ENCODE measurements at places on chromosomes 1 and 21. TPM values are rescaled to one million over a fixed set of nuclear protein-coding genes. Genes with fewer than 3 reads are reported as not detected.

- no peak overlapping the region for H3K27ac ChIP-seq
- no peaks in the 10 kb centered on the region for H3K27me3 ChIP-seq
- no peak for DNase-seq
- no peaks in the 10 kb centered on the region for H3K36me3 ChIP-seq
Observed at GRCh38 chr1:208559597-208560329, 315.6 kb upstream of the PLXNA2 start.

- no peak for DNase-seq
- no peaks in the 10 kb centered on the region for H3K27me3 ChIP-seq
- H3K27ac ChIP-seq = no peak overlapping the region
- H3K36me3 ChIP-seq = no peaks in the 10 kb centered on the region
- H3K4me1 ChIP-seq = peaks cover 13% of the 10 kb centered on the region
- H3K4me3 ChIP-seq = no peak overlapping the region
Observed at GRCh38 chr21:35294231-35294898, 245.3 kb upstream of the RUNX1 start.

The S100A7A gene
- total RNA-seq = not detected

The TNFRSF8 gene
- total RNA-seq = 1.3 TPM

DNA sequence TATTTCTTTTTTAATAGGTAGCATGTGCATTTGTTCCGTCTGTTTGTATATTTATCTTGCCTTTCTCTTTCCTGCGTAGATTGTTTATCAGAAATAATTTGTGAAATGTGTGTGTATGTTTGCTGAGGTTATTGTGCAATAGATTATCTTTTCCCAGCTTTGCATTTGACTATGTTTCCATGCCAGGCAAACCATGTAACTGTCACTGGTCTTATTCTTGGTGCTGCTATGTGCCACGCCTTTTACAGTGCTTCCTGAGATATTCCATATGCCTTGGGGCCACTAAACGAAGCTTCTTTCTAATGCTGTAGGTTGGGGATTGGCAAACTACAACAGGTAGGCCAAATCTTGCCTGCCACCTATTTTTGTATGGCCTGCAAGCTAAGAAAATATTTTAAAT lies 598.8 kb downstream of the PLPP3 start:
- no peaks in the 10 kb centered on the region for H3K4me1 ChIP-seq
- H3K36me3 ChIP-seq = no peaks in the 10 kb centered on the region
- H3K4me3 ChIP-seq = no peak overlapping the region
- no peaks in the 10 kb centered on the region for H3K27me3 ChIP-seq

DNA sequence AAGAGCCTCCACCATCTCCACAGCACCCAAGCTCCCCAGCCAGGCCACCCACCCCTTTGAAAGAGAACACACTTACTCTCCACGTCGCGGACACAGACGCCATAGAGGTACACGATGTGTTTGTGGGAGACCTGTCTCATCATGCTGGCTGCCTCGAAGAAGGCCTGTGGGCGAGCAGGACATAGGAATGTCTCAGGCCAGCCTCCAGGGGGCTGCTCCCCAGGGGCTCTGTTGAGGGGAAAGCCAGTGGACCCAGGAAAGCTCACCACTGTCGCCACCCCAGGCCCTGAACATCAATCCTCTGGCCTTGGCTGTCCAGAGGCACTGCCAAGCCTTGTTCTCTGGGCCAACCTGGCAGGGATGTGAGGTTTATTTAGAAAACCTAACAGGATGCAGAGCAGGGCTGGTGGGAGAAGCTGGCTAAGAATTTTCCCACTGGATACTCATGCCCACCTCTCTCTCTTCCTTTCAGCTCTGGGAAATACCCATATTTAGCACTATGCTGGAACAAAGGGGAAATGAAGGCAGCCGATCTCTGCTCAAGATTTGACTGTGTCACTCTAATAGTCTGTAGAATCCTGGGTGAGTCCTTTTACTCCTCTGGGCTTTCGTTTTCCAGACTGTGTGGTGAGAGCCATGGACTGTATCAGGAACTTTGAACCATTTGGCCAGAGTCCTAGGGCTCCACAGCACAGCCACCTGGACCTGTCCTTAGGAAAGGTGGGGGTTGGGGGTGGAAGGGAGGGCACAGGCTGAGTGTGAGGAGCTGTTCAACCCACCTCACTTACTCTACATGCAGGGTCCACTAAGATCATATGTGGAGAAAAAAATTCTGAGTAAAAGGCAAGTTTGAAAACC lies 101.9 kb downstream of the RAVER2 start:
- no peaks in the 10 kb centered on the region for H3K27me3 ChIP-seq
- H3K27ac ChIP-seq = peak overlapping the region; percentile 4
- H3K4me1 ChIP-seq = peaks cover 14% of the 10 kb centered on the region

- H3K4me1 ChIP-seq = no peaks in the 10 kb centered on the region
- H3K36me3 ChIP-seq = no peaks in the 10 kb centered on the region
- no peak for DNase-seq
- H3K27ac ChIP-seq = no peak overlapping the region
- H3K4me3 ChIP-seq = no peak overlapping the region
- H3K27me3 ChIP-seq = no peaks in the 10 kb centered on the region
Observed at GRCh38 chr1:99347041-99347684, 82.9 kb downstream of the PLPPR4 start.

DNA sequence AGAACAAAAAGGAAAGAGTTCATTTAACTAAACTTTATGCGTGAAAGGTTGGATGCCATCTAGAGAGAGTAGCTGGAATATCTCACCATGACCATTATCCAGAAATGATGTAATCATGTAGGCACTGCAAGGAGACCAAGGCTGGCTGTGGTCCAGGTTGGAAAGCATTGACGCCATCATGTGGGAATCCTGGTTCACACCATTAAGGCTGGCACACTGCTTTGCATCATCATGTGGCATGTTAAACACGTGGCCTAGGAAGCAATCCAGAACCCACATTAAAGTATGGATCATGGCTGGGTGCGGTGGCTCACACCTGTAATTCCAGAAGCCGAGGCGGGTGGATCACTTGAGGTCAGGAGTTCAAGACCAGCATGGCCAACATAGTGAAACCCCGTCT lies 4.3 kb downstream of the ADAMTS1 start:
- H3K4me1 ChIP-seq = peaks cover 37% of the 10 kb centered on the region
- no peaks in the 10 kb centered on the region for H3K27me3 ChIP-seq
- peaks cover 61% of the 10 kb centered on the region for H3K36me3 ChIP-seq
- H3K4me3 ChIP-seq = peak overlapping the region; percentile 38
- peak overlapping the region; percentile 90 for H3K27ac ChIP-seq

DNA sequence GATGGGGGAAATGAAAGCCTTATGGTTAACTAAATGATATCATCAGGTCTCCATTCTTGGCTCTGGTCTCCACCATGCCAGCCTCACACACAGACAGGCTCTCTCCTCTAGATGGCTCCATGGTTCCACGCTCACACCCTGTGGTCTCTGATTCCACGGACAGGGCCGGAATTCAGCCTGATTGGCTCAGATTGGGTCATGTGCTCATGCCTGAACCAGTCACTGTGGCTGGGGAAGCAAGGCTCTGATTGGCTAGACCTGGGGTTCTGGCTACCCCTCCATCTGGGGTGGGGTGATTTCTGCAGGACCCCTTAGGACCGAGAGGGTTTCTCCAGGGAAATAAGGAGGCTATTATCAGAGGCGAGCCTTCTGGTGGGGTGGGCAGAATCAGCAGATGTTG lies 277.0 kb downstream of the PTPRU start:
- DNase-seq = peak; percentile 48
- H3K27me3 ChIP-seq = no peaks in the 10 kb centered on the region
- H3K27ac ChIP-seq = no peak overlapping the region
- no peaks in the 10 kb centered on the region for H3K36me3 ChIP-seq
- no peak overlapping the region for H3K4me3 ChIP-seq
- H3K4me1 ChIP-seq = no peaks in the 10 kb centered on the region

GRCh38 chr21:32392880-32393676 lies at the start of gene URB1:
URB1 (minus strand) TSS chr21:32393012; CDS start chr21:32392910, 102 bp downstream.
- peaks cover 21% of the 10 kb centered on the region for H3K4me1 ChIP-seq
- no peaks in the 10 kb centered on the region for H3K27me3 ChIP-seq
- peak within 1 kb of the TSS; percentile 82 for H3K27ac ChIP-seq
- peak; percentile 88 for DNase-seq

DNA sequence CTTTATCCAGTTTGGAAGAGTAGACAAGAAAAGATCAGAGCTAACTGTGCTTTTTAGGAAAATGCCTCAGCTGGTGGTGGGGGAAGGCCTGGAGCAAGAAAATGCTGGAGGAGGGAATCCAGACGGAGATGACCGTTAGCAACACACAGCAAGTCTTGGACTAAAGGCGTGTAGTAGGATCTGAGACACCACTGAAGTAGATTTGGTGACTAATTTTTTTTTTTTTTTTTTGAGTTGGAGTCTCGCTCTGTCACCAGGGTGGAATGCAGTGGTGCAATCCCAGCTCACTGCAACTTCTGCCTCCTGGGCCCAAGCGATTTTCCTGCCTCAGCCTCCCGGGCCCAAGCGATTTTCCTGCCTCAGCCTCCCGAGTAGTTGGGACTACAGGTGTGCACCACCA lies 41.2 kb downstream of the LPAR3 start:
- H3K27ac ChIP-seq = no peak overlapping the region
- no peaks in the 10 kb centered on the region for H3K36me3 ChIP-seq
- no peak overlapping the region for H3K4me3 ChIP-seq
- DNase-seq = no peak
- H3K4me1 ChIP-seq = no peaks in the 10 kb centered on the region

DNA sequence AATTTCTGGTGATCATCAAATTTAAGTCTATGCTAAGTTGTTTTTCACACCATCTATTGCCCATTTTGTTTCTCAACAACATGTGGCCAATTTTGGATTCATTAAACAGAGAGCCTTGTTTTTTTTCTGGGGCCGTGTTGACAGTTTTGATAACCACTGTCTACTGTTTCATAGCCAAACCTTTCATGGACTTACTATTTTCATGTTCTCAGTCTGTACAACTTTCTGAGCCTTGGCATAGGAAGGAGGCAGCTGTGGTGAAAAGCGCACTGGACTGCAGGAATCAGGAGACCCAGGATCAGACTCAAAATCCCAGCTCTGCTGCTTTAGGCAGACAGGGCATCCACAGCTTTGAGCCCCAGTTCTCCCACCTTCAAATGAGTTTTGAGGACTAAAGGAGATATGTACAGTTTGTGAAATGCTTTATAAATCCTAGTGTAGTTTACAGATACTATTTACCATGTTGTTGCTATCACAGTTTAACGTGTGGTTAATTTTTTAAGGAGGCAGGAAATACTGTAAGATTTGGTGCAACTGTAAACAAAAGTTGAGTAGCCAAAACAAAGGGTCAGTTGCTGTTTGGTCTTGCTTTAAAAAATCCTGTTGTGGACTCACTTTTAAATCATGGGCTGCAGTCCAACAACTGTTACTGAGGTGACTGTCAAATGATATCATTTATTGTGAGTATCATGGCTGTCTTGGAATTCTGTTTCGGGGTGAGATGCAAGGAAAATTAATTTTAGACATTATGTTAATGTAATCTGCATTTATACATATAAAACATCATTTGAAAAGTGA lies 2.9 kb downstream of the MACO1 start:
- H3K36me3 ChIP-seq = no peaks in the 10 kb centered on the region
- H3K4me3 ChIP-seq = peak overlapping the region; percentile 89
- H3K4me1 ChIP-seq = peaks cover 67% of the 10 kb centered on the region
- peak overlapping the region; percentile 98 for H3K27ac ChIP-seq
- no peaks in the 10 kb centered on the region for H3K27me3 ChIP-seq

DNA sequence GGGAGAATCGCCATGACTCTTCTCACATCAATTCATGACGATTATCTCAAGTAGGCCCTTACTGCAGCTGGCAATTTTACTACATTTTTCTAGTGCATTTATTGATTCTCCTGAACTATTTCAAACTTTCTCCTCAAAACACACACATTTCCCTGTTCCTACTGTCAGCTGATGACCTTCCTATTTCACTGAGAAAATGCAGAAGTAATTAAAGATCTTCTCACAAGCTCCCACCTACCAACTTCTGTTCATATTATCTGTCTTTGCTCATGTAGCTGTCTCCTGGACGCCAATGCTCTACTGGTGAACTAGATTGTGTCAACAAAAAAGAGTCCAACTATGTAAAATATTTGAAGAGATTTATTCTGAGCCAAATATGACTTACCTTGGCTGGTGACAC lies 36.4 kb upstream of the FASLG start:
- no peaks in the 10 kb centered on the region for H3K4me1 ChIP-seq
- H3K4me3 ChIP-seq = no peak overlapping the region
- H3K27ac ChIP-seq = no peak overlapping the region
- no peaks in the 10 kb centered on the region for H3K36me3 ChIP-seq

- peaks cover 33% of the 10 kb centered on the region for H3K27me3 ChIP-seq
- no peak overlapping the region for H3K4me3 ChIP-seq
- H3K36me3 ChIP-seq = no peaks in the 10 kb centered on the region
- H3K27ac ChIP-seq = no peak overlapping the region
Observed at GRCh38 chr1:2135441-2135841, 59.1 kb downstream of the FAAP20 start.

The ADAM30 gene
- not detected for total RNA-seq

The MYBPH gene
- total RNA-seq = 7.4 TPM

The OR2T2 gene
- not detected for total RNA-seq

The TEX35 gene
- total RNA-seq = not detected

- H3K27me3 ChIP-seq = no peaks in the 10 kb centered on the region
- H3K4me1 ChIP-seq = no peaks in the 10 kb centered on the region
- H3K36me3 ChIP-seq = no peaks in the 10 kb centered on the region
- no peak for DNase-seq
- no peak overlapping the region for H3K27ac ChIP-seq
- no peak overlapping the region for H3K4me3 ChIP-seq
Observed at GRCh38 chr1:171346881-171347280, 32.9 kb downstream of the FMO4 start.

GRCh38 chr1:59323879-59324278 lies 27.0 kb downstream of the FGGY start:
- no peak overlapping the region for H3K4me3 ChIP-seq
- H3K27me3 ChIP-seq = no peaks in the 10 kb centered on the region
- H3K27ac ChIP-seq = no peak overlapping the region
- DNase-seq = no peak
- no peaks in the 10 kb centered on the region for H3K36me3 ChIP-seq
- peaks cover 3% of the 10 kb centered on the region for H3K4me1 ChIP-seq

- H3K36me3 ChIP-seq = no peaks in the 10 kb centered on the region
- H3K4me3 ChIP-seq = no peak overlapping the region
- no peak overlapping the region for H3K27ac ChIP-seq
- peaks cover 3% of the 10 kb centered on the region for H3K4me1 ChIP-seq
Observed at GRCh38 chr1:246001837-246002230, 505.2 kb downstream of the SMYD3 start.

DNA sequence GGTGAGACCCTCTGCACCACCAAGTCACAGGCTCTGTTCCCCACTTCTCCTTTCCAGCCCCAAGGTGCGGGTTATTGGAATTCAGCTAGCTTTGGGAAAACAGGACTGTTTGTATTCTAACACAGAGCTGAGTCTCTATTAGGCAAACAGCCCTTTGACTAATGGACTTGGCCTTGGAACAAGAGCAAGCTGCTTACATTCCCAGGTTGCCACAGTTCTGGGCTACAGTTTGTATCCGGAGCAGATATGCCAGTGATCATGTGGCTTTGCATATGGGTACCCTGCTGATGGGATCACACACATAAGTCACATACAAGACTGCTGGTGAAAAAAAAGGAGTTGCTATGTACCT lies 110.5 kb upstream of the COA6 start:
- no peaks in the 10 kb centered on the region for H3K36me3 ChIP-seq
- H3K4me3 ChIP-seq = no peak overlapping the region
- no peak for DNase-seq

The LCE3D gene
- not detected for total RNA-seq

- no peak overlapping the region for H3K4me3 ChIP-seq
- DNase-seq = no peak
- H3K4me1 ChIP-seq = peaks cover 80% of the 10 kb centered on the region
- H3K27me3 ChIP-seq = no peaks in the 10 kb centered on the region
- no peak overlapping the region for H3K27ac ChIP-seq
- H3K36me3 ChIP-seq = no peaks in the 10 kb centered on the region
Observed at GRCh38 chr1:183048087-183049085, 25.2 kb downstream of the LAMC1 start.

The COL18A1 gene
- 22.8 TPM for total RNA-seq

- no peak for DNase-seq
- H3K27ac ChIP-seq = no peak overlapping the region
- H3K4me1 ChIP-seq = no peaks in the 10 kb centered on the region
- H3K36me3 ChIP-seq = no peaks in the 10 kb centered on the region
- H3K4me3 ChIP-seq = no peak overlapping the region
Observed at GRCh38 chr1:22886211-22886610, 86.5 kb downstream of the LACTBL1 start.
